Fibroblast of skin of right biceps (primary cell): ENCODE measurements at places on chromosomes 2 and 18.

- peak; percentile 74 for DNase-seq
These were observed 47.5 kb downstream of the ZNF638 start for GRCh38 chr2:71379086-71379485.

DNA sequence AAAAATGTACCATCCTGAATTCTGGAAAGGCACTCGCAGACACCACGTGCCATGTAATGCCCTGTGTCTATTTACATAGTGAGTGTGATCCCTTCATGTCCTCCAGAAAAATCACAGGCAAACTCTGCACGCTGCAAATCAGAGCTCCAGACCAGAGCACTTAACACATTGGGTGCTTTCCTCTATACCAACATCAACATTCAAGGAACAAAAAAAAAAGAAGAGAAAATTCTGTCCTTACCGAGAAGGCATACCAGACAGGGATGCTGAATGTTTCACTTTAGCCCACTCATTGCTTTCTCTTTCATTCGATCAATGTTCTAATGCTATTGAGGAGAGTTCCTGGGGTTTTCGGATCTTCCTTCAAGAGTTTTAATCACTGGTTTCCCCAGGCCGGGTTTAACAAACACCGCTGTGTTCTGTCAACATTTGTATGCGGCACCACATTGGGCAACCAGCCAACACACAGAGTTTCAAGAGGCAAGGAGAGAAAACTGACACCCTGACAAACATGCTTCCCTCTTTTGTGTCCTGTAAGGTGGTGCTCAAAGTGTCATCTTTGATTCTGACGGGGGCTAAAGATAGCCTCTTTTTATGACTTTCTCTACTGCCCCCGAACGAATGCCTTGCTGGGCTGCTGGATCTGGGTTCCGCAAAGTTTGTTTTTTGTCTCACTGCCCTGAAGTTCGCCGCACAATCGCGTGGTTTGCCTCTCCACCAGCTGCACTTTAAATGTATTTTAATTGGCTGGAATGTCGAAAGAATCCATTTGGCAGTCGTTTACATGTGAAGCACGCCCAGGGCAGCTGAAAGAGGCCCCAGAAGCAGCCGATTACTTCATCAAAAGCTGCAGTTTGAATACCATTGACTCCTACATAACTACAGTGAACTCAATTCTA, 106.4 kb upstream of the NCKAP5 start:
- peak; percentile 95 for DNase-seq

GRCh38 chr18:41719808-41720207, 235.2 kb upstream of the PIK3C3 start:
- DNase-seq, result no peak

GRCh38 chr2:168692132-168692744, 110.2 kb upstream of the NOSTRIN start:
- no peak for DNase-seq

DNA sequence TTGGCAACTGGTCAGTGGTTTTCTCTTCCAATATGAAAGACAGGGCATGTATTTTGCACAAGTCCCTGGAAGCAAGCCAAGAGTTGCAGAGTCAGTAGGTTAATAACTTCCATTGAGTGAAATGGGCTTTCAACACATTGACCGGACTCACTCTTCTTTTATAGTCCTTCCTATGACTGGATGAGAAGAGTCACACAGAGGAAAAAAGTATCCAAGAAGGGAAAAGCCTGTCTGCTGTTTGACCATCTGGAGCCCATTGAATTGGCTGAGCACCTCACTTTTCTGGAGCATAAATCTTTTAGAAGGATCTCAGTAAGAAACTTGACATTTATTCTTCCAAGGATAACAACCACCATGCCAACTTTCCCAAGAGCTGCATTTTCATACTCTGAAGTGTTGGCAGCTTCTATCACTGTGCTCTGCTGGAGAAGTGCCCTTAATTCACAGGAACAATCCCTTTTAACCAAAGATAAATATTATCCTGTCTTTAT, 45.4 kb downstream of the RASGRP3 start:
- peak; percentile 57 for DNase-seq

DNA sequence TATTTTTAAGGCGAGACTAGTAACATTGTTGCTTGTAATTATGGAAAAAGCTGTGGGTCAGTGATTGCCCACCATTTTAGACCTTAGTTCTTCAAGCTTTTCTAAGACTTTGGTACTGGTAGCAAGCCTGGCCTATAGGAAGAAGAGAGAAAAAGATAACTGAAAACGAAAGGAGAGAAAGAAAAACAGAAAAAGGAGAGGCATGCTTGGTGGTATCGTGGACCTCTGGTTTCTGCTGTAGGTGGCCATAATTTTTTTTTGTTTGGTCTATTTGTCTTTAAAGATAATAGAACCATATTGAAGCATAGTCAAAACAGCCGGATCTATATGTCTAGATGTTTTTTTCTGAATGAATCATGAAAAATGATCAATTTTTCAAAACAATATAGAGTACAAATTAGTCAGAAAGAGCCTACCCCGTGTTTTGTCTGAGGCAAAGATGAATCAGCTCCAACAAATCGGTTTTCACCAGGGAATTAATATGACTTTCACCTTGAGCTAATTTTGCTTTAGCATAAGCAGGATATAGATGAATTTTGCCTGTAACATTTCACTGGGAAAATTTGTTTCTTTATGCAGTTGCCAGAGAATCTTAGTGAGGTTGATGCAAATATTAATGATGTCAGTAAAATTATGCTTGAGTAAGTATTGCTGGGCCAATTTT, 45.7 kb downstream of the CCDC85A start:
- DNase-seq, result no peak

- DNase-seq, result peak; percentile 11
These were observed 225.6 kb downstream of the ASXL3 start for GRCh38 chr18:33803636-33804035.

- DNase-seq, result peak; percentile 100
These were observed 97.9 kb upstream of the SERTAD2 start for GRCh38 chr2:64751286-64752260.

DNA sequence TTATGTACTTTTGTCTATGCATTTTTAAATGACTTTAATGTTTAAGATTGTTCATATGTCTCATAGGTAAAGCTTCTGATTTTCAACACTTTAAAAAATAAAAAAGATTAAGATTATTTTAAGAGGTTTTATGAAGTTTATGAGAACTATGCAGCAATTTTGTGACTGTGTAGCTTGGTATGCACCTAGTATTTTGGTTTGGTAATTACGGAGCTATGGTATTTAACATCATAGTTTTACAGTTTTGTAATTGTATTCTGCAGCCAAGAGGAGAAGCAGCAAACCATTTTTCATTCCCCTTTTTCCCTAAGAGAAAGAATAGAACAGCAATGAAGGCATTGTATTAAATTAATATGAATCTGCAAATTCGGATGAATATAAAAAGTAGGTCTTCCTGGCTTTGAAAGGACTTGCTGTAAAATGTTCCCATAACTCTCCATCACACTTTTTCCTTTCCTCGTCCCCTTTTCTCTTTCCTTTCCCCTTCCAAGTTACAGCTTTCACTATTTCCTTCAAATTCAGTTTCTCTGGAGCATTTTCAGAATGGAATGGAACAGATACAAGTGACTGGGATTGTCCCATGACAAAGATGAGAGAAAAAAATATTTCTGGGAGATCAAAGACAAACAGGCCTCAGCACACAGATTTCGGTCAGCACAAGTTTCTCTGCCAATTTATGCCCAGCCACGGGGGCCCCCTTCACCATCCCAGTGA, 26.1 kb upstream of the PIEZO2 start:
- peak; percentile 89 for DNase-seq

- peak; percentile 33 for DNase-seq
These were observed 1.2 kb downstream of the CNOT9 start for GRCh38 chr2:218569661-218570500.

GRCh38 chr2:183519371-183520056, 395.3 kb downstream of the NUP35 start:
- no peak for DNase-seq

GRCh38 chr2:119252186-119253113, 28.8 kb downstream of the STEAP3 start:
- peak; percentile 98 for DNase-seq

DNA sequence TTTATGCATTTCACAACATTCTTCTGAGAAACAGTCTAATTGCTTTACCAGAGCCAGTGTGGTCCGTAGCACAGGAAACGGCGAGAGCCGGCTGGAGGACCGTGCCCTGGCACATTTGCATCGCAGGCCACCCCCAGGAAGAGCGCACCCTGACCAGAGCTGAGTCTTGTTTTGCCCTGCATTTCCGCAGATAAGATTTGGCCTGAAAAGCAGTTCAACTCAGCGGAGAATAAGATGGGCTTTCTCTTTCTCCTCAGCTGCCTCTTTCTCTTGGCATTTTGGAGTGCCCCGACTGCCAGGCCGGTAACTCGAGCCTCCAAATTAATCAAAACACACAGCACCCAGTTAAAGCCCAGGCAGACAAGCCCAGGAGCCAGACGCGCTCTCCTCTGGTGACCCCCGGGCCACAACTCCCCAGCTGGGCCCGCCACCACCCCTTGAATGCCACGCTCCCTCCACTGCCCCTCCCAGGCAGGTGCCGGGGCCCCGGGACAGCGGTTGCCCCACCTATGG, 464 bp downstream of the COL4A4 start:
- DNase-seq, result no peak

DNA sequence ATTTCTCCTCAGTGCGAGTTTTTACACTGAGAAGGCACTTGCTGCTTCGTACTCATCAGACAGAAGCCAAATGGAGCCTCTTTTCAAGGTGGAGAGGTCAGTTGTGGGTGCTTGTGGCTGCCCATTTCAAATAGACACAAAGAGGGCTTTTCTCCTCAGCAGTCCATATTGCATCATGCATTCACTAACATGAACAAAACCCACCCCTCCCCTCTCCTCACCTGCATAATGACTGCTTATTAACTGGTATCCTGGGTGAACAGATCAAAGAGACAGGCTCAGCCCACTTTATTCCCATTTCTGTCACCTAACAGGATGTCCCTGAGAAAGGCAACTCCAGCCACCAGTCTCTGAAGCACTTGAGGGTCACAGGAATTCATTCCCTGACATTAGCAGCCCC, 28.9 kb downstream of the KLF7 start:
- DNase-seq, result no peak

GRCh38 chr2:48397846-48398245, 132.1 kb upstream of the STON1 start:
- no peak for DNase-seq

DNA sequence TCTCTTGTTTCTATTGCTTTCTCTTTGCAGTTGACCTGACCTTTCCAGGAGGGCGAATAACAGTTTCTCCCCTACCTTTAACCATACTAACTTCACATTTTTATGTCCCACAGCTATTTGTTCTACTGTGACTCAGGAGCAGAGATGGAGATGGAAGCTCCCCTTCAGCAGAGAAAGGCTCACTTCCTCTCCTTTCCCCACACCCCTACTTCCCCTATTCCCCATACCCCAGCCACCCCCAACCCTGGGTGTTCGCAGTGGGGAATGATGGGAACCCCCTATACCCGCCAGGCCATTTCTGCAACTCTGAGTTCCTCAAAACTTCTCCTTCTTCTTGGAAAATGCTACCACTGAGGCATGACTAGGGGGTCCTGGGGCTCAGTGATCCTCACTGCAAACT, 285.4 kb upstream of the MGAT5 start:
- DNase-seq, result no peak

- DNase-seq, result no peak
These were observed 28.7 kb downstream of the KIF1A start for GRCh38 chr2:240791221-240791800.

- DNase-seq, result peak; percentile 76
These were observed 95.9 kb downstream of the CRIM1 start for GRCh38 chr2:36451512-36451911.

DNA sequence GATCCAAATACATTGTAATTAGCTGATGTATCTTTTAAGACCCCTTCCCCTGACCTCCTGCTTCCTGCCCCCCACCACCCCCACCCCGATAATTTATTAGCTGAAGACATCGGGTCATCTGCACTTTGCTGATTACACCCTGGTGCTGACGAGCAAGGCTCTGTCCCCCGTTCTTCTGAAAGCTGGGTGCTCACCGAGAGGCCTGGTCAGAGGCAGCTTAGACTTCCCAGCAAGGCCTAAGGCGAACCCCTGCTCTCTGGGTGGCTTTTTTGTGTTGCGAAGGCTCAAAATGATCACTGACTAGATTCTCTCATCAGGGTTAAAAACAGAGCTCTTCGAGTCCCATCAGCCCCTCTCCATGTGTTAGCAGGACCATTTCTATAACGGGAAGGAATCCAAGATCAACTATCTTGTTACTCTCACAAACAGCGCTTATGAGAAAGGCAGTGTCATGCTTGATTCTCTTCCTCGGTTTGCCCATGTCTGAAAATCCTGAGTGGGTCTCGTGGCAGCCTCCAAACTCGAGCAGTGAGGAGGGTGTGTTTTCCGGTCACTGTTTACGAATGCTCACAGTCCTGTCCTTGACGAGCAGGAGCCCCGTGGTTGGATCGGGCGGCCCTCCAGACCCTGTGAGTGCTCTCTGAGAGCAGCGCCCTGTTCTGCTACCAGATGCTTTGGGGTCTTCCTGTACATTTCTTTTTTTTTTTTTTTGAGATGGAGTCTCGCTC, 201.6 kb downstream of the HDAC4 start:
- no peak for DNase-seq

DNA sequence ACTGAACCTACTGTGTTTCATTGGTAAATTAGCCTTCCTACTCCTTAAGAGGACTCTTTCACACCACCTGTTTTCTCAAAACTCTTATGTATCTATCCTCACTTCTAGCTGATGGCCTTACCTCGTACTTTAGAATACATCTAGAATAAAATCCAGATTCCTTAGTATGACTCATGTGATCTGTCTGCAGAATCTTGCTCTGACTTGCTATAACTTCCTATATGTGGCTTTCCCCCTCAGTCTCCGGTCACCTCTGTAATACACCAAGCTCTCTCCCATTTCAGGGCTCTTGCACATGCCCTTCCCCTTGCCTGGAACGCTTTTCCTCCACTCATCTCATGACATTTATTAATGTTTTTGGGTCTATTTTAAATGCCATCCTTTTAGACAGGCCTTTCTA, 95.6 kb upstream of the LHCGR start:
- peak; percentile 70 for DNase-seq

DNA sequence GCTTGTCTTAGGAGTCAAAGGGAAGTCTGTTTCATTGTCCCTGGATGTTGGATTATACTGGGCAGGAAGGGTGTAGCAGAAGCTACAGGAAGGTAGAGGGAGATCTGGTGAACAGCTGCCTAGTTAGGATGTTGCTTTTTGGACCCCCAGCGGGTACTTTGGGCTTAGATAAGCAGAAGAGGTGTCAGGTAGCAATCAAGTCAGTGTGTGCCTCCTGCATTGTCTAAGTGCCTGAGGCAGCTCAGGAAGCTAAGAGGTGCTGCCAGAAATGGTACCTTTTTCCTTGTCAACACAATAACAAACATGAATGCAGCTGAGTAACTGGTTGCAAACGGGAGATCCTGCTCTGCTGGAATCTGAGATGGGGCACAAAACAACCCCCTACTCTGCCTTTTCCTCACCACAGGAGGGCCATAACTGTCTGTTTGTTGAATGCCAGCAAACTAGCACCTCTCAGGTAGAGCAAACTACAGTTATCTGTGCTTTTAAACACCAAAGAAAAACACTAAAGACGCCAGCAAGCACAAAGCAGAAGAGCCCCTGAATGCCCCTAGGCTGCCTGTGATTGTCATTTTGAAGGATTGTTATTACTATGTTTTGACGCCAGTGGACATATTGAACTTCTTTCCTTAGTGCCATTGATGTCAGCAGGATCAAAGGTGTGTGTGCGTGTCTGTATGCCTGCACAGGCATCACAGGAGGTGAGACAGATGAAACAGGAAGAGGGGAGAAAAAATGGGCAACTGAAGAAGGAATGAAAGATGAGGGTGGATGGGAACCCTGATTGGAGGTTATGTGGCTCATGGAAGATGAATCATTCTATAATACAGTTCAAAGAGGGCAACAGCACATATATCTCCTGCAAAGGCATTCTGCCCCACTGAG, 151.4 kb downstream of the ETAA1 start:
- DNase-seq, result no peak
